ENCODE measurements at places on chromosomes 6 and 20.

- no peak for DNase-seq
These were observed 34.3 kb downstream of the FARS2 start for GRCh38 chr6:5295623-5296022.

- DNase-seq = no peak
These were observed 776.1 kb downstream of the TENT5A start for GRCh38 chr6:80976336-80976735.

GRCh38 chr20:60268491-60268890 is 310.3 kb downstream of the CDH26 start:
- DNase-seq = no peak

GRCh38 chr6:105102186-105102585 is 77.6 kb downstream of the POPDC3 start:
- no peak for DNase-seq

- no peak for DNase-seq
These were observed 5.3 kb downstream of the SFTA2 start for GRCh38 chr6:30926644-30927043.

GRCh38 chr20:44495257-44495656 is 19.6 kb downstream of the TTPAL start:
- peak; percentile 23 for DNase-seq

- DNase-seq = no peak
These were observed 422.6 kb upstream of the MMS22L start for GRCh38 chr6:97705568-97705967.

DNA sequence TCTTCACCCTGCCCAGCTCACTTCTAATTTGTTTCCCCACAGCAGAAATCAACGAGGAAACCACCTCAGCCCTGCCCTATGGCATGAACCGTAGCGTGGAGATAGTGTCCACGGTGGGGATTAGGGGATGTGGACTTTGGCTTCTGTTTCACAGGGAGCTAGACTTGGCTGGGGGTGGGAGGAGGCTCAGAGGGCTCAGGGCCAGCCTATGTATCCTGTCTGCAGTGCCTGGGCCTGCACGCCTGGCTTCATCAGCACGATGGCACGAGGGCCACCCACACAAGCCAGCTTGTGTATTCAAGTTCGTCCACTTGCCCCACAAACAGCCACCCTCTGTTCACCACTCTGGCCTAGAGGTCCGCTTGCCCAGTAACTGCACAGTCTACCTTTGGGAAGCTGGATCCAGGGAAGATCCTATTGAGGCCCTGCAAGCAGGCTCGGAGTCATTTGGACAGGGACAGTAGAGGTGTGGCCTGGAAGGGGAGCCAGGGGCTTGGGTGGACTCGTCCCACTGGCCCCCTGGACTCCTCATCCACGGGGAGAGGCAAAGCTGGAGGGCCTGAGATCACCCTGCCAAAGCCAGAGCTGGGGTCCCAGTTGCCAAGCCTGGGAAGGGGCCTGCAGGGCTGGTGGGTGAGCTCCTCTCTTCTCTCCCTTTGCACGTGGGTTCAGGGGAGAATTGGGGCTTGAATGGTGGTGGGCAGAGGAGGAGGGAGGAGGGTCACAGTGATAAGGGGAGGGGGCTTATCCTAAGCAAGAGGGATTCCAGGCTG is 38.0 kb upstream of the FAM83D start:
- DNase-seq = no peak

GRCh38 chr6:116472706-116473105 is 11.5 kb downstream of the CALHM6 start:
- DNase-seq = no peak

DNA sequence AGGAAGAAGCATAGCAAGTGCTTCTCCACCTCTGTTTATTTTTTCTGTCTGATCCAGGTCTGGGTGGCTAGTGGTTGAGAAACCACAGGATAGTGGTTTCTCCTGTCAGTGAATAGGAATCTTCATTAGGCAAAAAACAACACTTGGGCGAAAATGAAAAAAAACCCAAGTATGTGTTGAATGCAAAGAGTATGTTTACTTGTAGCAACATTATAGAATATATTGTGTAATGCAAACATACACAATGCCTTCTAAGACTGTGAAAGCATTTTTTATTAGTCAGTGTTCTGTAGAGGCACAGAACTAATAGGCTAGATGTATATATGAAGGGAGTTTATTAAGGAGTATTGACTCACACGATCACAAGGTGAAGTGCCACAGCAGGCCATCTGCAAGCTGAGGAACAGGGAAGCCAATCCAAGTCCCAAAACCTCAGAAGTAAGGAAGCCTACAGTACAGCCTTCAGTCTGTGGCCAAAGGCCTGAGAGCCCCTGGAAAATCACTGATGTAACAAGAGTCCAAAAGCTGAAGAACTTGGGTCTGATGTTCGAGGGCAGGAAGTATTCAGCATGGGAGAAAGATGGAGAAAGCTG is 111.1 kb downstream of the UST start:
- DNase-seq = no peak

GRCh38 chr20:34268851-34269636 is 27.8 kb downstream of the ASIP start:
- DNase-seq = peak; percentile 62

DNA sequence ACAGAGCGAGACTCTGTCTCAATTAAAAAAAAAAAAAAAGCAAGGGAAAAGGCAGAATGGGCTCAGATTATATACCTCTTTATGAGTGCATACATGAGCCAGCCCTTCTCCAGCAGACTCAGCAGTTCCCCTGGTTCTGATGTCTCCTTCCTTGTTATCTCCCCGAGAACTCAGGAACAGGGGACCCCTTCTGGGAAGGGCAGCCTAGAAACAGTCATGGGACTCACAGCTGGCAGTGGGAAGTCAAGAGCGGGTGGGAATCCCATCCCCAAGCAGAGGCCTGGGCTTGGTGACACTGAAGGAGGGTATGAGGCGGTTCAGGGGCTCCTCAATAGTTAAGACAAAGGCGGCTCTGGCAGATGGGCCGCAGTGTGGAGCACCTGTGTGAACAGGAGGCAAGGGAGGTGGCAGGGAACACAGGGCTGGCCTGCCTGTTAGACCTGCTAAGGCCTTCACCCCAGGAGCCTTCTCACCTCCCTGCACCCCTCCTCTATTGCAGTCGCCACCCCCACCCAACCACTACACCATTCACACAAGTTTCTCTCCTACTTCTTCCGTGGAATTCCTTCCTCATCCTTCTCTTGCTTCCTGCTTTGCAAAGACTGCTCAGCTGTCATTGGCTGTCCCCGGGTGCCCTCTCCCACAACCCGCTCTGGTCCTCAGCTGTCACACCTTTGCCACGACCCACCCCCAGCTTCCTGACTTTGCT is 29.7 kb upstream of the MDFI start:
- no peak for DNase-seq

DNA sequence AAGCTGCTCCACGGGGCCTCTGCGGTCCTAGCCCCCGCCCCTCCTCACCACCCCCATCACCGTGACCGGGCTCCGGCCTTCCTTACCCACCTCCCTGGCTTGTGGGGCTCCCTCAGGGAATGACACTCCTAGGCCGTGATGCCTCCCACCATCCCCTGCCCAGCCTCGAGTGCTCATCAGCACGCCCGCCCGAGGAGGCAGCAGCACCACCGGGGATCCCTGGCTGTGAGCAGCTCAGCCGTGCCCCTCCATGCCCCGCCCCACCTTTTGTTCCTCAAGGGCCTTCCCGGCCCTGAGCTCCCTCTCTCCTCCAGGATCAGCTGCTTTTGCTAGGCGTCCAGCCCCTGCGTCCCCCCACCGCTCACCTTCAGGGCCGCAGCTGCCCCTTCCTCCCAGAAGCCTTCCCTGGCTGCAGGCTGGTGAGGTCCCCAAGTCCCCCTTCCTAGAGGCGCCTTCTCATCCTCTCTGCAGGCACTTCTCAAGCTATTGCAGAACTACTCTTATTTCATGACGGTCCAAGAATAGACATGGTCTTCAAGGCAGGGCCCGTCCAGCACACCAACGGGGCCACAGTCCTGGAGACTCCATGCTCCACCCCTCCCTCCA is 3.0 kb downstream of the FNDC11 start:
- no peak for DNase-seq

DNA sequence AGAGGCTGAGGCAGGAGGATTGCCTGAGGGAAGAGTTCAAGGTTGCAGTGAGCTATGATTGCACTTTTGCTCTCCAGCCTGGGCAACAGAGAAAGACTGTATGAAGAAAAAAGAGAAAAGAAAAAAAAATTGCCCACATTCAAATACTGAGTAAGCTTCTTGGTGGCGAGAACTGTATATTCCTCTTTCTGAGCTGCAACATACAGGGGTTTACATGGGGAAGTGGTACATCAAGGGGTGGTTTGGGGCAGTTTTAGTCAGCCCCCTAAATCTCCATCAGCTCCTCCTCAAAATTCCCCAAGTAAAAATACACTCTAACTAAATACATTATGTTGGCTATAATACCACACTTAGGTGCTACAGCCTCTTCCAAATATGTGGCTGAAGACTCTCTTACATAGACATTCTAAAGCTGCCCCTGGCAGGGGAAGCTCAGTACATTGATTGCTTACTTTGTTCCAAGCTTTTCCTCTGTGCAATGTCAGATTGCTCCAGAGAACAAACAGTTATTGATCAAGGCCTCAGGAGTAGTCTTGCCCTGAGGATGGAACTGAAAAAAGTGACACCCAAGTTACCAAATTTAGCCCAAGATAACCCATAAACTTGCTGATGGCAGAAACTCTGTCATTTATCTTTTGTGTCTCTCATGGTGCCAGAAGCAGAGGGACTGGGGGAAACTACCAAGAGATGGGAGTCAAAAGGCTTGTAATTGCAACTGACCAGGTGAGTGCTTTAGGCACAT is 107.4 kb upstream of the RIPOR2 start:
- peak; percentile 69 for DNase-seq

DNA sequence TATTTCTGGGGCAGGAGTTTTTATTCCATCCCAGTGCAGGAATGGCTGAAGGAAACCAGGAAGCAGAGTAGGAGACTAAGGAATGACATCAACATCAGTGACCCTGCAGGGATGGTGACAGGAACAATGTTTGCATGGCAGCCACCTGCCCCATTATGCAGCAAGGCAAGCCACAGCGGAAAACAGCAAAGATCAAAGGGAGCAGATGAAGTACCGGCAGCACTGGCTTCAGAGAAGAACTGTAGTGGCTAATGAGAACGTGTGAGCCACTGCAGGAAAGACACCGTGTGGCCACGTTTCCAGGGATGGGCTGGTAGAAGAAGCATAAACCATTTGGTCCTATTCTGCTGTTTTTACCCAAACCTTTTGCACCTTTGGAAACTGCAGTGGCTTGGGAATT is 52.9 kb upstream of the TAB2 start:
- no peak for DNase-seq

GRCh38 chr6:53724501-53724900 is 58.9 kb upstream of the KLHL31 start:
- no peak for DNase-seq

DNA sequence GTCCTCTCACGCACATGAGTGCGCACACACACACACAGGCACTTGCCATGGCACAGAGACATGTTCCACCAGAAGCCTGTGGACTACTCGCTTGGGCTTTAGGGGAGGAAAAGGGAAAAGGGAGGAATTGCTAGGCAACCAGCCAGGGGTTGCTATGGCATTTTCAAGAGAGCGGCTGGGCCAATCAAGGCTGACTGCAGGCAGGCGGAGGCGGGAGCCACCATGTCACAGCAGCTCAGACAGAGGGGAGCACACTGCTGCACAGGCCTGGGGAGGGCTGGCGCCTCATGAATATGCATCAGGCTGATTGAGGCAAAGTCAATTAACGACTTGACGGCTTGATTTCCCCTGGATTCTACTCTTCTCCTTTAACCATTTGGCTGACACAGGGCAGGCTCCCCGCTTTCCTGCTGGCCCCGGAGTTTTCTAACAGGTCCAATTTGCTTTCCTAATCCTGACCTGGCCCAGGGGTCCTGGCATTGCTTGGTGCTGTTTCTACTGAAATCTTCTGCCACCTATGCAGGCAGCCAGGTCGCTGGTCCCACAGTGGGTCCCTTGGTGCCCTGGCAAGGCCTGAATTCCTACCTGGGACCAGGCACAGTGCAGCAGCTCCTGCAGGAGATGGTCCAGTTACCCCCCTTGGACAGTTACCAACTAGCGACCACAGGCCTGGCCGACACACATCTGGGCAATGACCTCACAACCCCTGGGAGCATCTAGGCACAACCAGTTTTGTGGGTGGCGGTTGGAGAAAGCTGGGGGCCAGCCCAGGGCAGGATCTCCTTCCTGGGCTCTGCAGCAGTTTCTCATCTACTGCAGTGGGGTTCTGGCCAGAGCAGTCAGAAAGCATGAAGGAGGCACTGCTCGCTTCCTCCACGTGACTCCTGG is 52.1 kb downstream of the YTHDF1 start:
- DNase-seq = no peak

- DNase-seq = no peak
These were observed 144.9 kb upstream of the OLIG3 start for GRCh38 chr6:137638926-137639706.

- DNase-seq = no peak
These were observed 7.2 kb downstream of the PI16 start for GRCh38 chr6:36961441-36962435.

GRCh38 chr6:169725125-169726048 is 1.1 kb upstream of the PHF10 start:
- DNase-seq = peak; percentile 88

- DNase-seq = peak; percentile 93
These were observed 54.6 kb downstream of the LYRM4 start for GRCh38 chr6:5205877-5206850.

DNA sequence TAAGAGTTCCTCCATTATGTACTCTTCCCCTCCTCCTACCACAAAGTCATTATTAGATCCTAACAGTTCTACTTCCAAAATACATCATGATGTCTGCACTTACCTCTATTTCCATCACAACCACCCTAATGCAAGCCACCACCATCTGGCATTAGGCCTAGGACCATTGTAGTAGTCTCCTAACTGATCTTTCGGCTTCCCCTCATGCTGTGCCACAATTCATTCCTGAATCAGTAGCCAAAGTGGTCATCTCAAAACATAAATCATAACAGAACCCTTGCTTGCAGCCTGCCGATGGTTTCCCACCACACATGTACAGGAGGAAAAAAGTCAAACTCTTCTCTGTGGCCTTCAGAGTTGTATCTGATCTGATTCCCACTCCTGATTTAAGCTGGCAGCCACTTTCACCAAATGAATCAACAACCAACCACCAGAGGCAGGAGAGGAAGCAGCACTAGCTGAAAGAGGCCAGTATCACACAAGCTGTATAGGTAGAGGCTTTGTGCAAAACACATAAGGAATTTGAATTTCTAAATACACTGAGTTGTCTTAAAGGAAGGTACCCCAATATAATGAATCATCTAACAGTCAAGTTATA is 26.1 kb downstream of the FAM184A start:
- DNase-seq = no peak

GRCh38 chr6:5423251-5423650 is 161.9 kb downstream of the FARS2 start:
- no peak for DNase-seq

DNA sequence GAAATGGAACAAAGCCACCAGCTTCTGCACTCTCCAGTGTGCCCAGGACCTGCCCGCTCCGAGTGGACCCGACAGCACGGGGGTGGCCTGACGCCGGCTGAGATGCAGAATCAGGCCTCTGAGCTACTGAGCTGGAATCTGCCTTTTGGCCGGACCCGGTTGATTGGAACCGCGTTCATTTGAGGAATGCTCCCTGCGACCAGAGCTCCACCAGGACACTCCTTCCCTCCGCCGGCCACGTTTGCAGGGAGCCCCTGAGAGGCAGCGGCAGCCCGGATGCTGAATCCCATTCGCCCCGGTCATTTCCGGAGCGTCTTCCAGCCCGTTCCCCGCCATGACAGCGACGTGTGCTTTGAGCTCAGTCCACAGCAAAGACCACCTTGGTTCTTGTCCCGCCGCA is 392.7 kb downstream of the THBS2 start:
- DNase-seq = no peak

Measured in suppressor macrophage treated with lipopolysaccharide for 1 hour (primary cell).